ENCODE measurements at places on chromosomes 1 and 21. TPM values are rescaled to one million over a fixed set of nuclear protein-coding genes. Genes with fewer than 3 reads are reported as not detected.
A peak's percentile ranks its signal among the peaks of the same experiment; 100 is the strongest.

RBP7 gene
- 24.1 TPM for total RNA-seq

DNA sequence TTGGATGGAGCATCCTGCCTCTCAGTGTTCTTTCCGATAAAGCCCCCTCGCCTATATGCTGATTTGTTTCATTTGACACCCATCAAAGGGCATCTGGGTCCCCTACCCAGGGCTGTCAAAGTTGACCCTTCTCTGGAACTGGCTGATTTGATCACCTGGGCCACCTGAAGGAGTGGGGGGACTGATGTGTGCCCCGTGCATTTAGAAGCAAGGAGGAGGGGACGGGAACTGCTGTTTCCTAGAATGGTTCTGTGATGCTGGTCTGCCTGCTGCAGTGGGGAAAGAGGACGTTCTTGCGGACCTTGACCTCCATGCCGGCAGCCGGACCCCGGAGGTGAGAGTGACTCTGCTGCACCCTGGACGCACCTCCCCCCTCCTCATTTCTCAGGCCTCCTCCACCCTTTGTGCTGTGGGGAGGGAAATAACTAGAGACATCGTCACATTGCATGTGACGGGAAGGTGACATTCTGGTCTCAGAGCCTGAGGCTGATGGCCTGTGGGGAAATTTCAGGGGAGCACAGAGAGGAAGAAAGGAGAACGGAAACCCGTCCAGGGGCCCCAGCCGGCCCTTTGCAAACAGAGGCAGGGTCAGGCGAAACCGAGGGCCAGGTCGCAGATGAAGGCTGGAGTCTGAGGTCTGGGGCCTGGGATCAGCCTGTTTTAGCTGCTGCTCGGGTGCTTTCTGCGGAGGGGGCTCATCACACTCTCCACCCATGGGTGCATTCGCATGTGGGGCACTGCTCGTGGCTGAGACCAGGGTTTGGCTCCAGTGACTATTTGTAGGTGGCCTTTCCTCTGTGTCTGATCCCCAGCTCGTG lies 25.7 kb downstream of the CRYAA start:
- H3K4me3 ChIP-seq, result no peak overlapping the region
- no peak for DNase-seq
- H3K27ac ChIP-seq, result no peak overlapping the region
- H3K36me3 ChIP-seq, result no peaks in the 10 kb centered on the region
- H3K27me3 ChIP-seq, result no peaks in the 10 kb centered on the region

DNA sequence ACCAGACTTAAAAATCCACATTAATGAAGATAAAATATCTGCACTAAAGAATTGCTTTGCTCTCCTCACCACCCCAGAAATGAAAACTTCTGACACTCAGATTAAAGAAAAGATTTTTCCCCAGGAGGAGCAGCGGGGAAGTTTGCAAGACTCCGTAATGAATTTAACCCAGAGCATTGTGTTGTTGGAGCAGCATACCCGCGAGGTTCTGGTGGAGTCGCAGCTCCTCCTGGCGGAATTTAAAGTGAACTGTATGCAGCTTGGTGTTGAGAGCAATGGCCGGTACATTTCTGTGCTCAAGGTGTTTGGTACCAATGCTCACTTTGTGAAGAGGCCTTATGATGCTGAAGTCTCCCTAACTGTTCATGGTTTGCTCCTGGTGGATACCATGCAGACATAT lies 46.4 kb downstream of the VPS13D start:
- no peak for DNase-seq
- peaks cover 44% of the 10 kb centered on the region for H3K36me3 ChIP-seq
- H3K27ac ChIP-seq, result no peak overlapping the region
- no peak overlapping the region for H3K4me3 ChIP-seq
- H3K27me3 ChIP-seq, result no peaks in the 10 kb centered on the region
- no peaks in the 10 kb centered on the region for H3K4me1 ChIP-seq

DNA sequence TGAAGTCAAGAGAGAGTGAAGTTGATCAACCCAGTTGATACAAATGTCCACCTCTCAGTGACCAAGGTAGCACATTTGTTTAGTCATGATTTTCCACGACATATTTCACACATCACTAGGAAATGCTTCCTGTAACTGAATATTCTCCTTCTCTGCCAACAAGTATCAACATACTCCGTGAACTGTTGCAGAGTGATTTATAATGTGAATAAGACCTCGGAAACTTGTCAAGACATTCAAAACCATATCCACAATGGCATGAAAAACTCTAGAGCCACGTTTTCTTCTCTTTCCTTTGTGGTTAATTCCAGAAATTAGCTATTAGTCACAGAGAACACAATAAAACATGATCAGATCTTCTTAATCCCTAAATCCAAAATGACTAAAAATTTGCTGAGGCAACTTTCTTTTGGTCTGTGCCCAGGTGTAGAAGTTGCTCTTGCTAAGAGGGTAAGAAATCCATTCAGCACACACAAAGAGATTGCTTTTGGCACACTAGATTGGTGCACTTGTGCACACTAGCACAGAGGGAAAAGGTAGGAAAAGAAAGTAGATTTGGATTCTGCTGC lies 244.3 kb upstream of the NRIP1 start:
- H3K36me3 ChIP-seq, result no peaks in the 10 kb centered on the region
- H3K27me3 ChIP-seq, result no peaks in the 10 kb centered on the region
- H3K4me1 ChIP-seq, result no peaks in the 10 kb centered on the region

TSPAN1 gene
- 7.0 TPM for total RNA-seq

- H3K4me1 ChIP-seq, result no peaks in the 10 kb centered on the region
- no peak overlapping the region for H3K27ac ChIP-seq
- H3K36me3 ChIP-seq, result no peaks in the 10 kb centered on the region
- no peak overlapping the region for H3K4me3 ChIP-seq
These were observed 115.8 kb upstream of the SPAG17 start for GRCh38 chr1:118300808-118301207.

DNA sequence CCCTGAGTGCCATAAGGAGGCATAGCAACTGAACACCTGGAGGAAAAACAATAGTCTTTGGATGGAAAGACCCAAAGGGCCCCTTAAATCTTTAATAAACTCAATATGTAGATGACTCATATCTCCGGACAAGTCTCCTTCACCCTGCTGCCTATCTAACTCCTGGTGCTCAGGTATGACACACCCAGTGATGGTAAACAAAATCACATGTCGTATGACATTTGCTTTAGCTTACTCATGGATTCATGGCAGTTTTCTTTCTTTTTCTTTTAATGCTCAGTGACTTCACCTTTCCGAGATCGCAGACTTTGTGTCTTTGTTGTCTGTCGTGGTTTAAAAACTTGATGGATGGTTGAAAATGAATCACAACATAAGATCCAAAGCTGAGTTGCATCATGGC lies 208.5 kb upstream of the PROX1 start:
- no peaks in the 10 kb centered on the region for H3K36me3 ChIP-seq
- no peak overlapping the region for H3K27ac ChIP-seq
- H3K27me3 ChIP-seq, result no peaks in the 10 kb centered on the region

DNA sequence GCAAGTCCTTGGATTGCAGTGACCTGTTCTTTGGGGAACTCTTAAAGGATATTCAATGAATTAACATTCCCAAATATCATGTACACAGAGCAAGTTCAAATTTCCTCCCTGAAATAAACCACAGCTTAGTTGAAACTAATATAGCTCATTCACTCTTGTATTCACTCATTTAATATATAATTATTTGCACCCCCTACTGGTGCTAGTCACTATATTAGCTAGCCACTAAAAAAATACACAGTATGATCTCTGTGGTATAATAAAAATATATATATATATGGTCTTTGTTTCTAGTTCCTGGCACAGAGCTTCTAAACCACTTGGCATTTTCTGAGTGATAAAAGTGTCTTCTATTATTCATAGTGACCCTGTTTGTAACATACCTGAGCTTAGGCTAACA lies 177.3 kb upstream of the LYPLAL1 start:
- H3K27ac ChIP-seq, result no peak overlapping the region
- no peaks in the 10 kb centered on the region for H3K36me3 ChIP-seq
- DNase-seq, result no peak
- H3K27me3 ChIP-seq, result no peaks in the 10 kb centered on the region

LCE1F gene
- total RNA-seq, result not detected

DNA sequence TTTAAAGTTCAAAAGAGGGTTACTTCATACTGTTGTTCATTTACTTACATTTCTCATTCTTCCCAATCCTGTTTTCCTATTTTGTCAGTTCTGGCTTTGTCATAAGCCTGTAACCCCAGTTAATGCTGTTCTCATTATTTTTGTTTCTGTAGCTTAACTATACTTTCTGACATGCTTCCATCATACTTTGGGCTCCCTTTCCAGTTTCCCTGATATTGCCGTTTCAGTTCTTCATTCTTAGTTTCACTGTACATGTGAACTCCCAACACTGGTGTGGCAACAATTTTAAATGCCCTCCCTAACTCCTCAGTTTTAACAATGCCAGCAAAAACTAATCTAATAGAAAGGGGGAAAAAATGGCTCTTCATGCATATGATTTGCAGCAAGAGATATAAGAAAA lies 456.7 kb downstream of the LMO4 start:
- H3K27ac ChIP-seq, result no peak overlapping the region
- no peak for DNase-seq
- peaks cover 3% of the 10 kb centered on the region for H3K4me1 ChIP-seq
- no peaks in the 10 kb centered on the region for H3K27me3 ChIP-seq

FMO3 gene
- 4.2 TPM for total RNA-seq

GRCh38 chr1:178934546-178934945 lies 63.7 kb upstream of the ANGPTL1 start:
- no peaks in the 10 kb centered on the region for H3K36me3 ChIP-seq
- H3K27ac ChIP-seq, result peak overlapping the region; percentile 89
- H3K4me3 ChIP-seq, result no peak overlapping the region
- peaks cover 69% of the 10 kb centered on the region for H3K4me1 ChIP-seq
- no peak for DNase-seq

DNA sequence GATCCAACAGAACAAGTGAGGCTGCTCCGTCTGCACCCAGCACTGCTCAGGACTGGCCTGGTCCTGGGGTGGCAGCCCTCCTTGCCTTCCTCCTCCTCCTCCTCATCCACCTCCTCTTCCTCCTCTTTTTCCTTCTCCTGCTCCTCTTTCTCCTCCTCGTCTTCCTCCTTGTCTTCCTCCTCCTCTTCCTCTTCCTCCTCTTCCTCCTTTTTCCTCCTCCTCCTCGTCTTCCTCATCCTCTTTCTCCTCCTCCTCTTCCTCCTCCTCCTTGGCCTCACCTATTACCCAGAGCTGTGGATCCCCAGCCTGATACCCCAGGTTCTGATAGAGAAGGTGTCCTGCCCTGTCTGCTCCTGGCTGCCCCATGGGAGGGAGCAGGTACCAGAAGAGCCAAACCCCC lies 16.6 kb upstream of the MFN2 start:
- H3K4me1 ChIP-seq, result no peaks in the 10 kb centered on the region
- no peak overlapping the region for H3K27ac ChIP-seq

CSF1 gene
- total RNA-seq, result 146 TPM

DNA sequence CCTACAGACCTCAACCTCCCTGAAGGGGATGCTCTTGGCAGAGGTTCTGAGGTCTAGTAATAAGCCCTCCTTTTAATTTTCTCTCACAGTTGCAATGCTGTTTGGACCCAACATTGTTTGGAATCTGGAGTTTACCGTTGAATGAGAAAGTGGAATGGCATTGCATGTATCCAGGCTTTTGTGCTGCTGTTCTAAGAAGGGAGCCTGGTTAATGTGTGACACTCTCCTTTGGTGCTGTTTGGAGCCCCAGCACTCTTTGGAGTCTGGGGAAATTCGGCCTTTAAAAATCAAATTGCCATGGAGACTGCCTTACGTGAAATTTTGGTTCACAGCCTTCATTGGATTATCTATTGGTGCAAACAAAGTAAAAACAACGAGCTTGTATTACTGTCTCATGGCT lies 23.7 kb upstream of the TMEM61 start:
- peaks cover 6% of the 10 kb centered on the region for H3K4me1 ChIP-seq
- DNase-seq, result no peak
- no peaks in the 10 kb centered on the region for H3K27me3 ChIP-seq
- H3K36me3 ChIP-seq, result no peaks in the 10 kb centered on the region
- peak overlapping the region; percentile 77 for H3K27ac ChIP-seq

DNA sequence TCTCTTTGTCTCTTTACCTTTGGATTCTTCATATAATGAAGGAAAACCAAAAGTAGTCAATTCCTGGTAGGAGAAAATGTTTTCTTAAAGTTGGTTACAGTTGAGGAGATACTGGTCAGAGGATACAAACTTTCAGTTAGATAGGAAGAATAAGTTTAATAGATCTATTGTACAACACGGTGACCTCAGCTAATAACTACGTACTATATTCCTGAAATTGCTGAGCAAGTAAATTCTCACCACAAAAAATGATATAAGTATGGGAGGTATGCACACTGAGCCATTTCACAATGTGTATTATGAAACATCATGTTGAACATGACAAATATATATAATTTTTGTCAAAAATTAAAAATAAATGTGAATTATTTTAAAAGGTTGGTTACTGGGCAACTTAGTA lies 20.4 kb downstream of the SSX2IP start:
- no peaks in the 10 kb centered on the region for H3K27me3 ChIP-seq
- H3K36me3 ChIP-seq, result no peaks in the 10 kb centered on the region
- no peak overlapping the region for H3K27ac ChIP-seq
- no peak for DNase-seq
- no peak overlapping the region for H3K4me3 ChIP-seq

DNA sequence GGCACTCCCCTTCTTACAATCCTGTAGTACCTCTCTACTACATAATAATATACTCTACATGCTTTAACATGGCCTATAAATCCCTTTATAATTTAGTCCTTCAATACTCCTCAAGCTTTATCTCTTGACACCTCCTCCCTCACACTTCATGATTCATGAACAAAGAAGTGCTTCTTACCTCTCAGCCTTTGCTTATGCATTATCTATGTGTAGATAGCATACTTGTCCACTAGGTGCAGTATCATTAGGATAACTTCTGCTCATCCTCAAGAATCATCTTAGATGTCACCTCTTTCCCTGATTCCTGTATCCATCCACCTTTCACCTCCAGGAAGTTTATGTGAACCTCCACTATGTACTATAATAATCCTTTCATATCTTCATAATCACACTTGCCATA lies 74.4 kb downstream of the COL24A1 start:
- no peaks in the 10 kb centered on the region for H3K36me3 ChIP-seq
- H3K4me1 ChIP-seq, result no peaks in the 10 kb centered on the region
- no peak overlapping the region for H3K4me3 ChIP-seq
- H3K27ac ChIP-seq, result no peak overlapping the region
- DNase-seq, result no peak

ATP5IF1 gene
- 90.2 TPM for total RNA-seq

DNAJC6 gene
- 3.7 TPM for total RNA-seq

GRCh38 chr1:68506386-68506785 lies 9.5 kb upstream of the DEPDC1 start:
- no peaks in the 10 kb centered on the region for H3K36me3 ChIP-seq
- no peaks in the 10 kb centered on the region for H3K4me1 ChIP-seq
- no peak for DNase-seq
- no peaks in the 10 kb centered on the region for H3K27me3 ChIP-seq
- no peak overlapping the region for H3K4me3 ChIP-seq

SSX2IP gene
- total RNA-seq, result 12.3 TPM

GRCh38 chr1:40090652-40091355 lies 6.2 kb downstream of the PPT1 start:
- peaks cover 27% of the 10 kb centered on the region for H3K36me3 ChIP-seq
- no peak overlapping the region for H3K4me3 ChIP-seq
- H3K27me3 ChIP-seq, result no peaks in the 10 kb centered on the region
- peaks cover 5% of the 10 kb centered on the region for H3K4me1 ChIP-seq
- no peak for DNase-seq
- H3K27ac ChIP-seq, result no peak overlapping the region
